ENCODE measurements at places on chromosomes 6 and 20.

- no peak for DNase-seq
These were observed 96.2 kb downstream of the VIP start for GRCh38 chr6:152846825-152847224.

- no peak for DNase-seq
These were observed 1.1 kb upstream of the SMOC2 start for GRCh38 chr6:168439794-168440450.

- no peak for DNase-seq
These were observed 21.8 kb downstream of the HLA-E start for GRCh38 chr6:30511169-30511546.

DNA sequence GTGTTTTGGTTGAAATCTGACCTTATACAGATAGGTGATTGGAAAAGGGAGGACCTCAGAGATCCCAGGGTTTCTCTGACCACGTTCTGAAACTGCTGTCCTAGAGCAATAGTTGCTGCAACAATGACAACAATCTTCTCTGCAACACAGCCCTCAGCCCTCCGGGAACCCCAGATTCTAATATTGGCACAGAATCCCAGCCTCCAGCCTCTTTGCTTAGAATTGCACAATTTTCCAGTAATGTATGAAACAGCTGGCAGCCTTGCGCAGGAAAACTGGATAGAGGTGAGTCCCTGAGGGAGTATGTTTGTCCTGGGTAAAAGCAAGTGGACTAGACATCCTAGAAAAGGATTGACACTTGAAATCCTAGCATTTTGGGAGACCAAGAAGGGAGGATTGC is 30.4 kb upstream of the PNRC1 start:
- DNase-seq = peak; percentile 75

DNA sequence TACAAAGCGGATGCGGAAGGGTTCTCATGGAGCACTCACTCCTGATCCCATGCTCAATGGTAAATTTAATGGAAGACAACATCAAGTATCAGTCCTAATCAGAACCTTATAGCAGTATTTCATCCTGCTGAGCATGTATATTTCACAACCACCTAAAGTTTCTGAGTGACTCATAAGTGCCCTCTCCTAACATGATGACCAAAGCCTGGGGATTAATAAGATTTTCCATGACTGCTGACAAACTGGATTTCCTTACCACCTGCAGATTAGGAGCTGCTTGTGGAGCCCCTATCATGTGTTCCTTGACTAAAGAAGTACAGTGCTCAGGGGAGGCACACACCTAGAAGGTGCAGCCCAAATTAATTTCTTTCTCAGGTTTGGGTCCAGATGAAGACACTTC is 112.8 kb downstream of the INSM1 start:
- DNase-seq = peak; percentile 81

GRCh38 chr6:42403831-42404230 is 47.9 kb downstream of the TRERF1 start:
- DNase-seq = no peak

GRCh38 chr20:45878076-45878761 is 2.8 kb upstream of the ZSWIM1 start:
- DNase-seq = no peak

- no peak for DNase-seq
These were observed 4.5 kb downstream of the RIPK1 start for GRCh38 chr6:3072798-3073197.

DNA sequence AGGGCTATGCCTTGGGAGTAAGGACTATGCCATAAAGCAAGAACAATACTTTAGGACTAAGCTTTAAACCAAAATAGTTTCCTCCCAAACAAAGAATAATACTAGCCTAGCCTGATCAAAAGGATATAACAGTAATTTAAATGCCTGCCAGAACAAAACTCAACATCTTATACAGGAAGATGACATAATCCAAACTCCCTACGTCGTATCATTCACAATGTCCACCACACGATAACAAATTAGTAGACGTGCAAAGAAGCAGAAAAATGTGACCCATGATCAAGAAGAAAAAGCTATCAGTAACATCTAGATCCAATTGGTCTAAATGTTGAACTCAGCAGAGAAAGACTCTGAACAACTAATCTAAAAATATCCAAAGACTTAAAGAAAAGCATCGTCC is 65.8 kb downstream of the RSPH3 start:
- no peak for DNase-seq

- no peak for DNase-seq
These were observed 74.8 kb downstream of the GCNT2 start for GRCh38 chr6:10595731-10596664.

GRCh38 chr6:134740473-134741199 is 209.3 kb downstream of the ALDH8A1 start:
- DNase-seq = peak; percentile 35

- DNase-seq = no peak
These were observed 37.4 kb upstream of the KCNB1 start for GRCh38 chr20:49519777-49520359.

DNA sequence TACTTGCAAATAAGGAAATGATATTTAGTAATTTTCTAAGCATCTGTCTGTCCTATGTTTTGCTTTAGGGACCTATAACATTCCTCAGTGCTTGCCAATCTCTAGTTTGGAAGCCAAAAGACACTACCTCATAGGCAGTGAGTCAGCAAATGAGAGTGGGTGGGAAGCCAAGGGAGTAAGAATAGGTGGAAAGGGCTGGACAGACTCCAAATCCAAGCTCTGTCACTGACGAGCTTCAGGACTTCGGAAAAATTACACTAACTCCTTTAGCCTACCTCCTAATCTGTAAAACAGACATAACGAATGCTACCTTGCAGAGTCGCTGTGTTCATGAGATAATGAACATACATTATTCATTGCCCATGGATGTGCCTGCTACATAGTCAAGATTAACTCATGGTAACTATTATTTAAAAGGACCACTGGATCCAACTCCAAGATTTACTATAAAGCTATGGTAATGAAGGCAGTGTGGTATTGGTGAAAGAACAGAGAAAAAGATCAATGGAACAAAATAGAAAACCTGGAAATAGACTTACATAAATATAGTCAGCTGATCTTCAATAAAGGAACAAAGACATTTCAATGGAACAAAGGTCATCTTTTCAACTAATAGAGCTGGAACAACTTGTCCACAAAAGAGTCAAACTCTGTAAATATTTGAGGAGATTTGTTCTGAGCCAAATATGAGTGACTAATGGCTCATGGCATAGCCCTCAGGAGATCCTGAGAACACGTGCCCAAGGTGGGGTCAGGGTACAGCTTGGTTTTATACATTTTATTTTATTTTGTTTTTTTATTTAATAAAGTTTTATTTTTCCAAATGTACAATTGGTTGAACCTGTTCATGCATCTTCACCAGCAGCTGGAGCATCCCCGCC is 64.1 kb downstream of the FAM50B start:
- peak; percentile 96 for DNase-seq

- DNase-seq = no peak
These were observed 11.6 kb upstream of the MOXD1 start for GRCh38 chr6:132412656-132413498.

DNA sequence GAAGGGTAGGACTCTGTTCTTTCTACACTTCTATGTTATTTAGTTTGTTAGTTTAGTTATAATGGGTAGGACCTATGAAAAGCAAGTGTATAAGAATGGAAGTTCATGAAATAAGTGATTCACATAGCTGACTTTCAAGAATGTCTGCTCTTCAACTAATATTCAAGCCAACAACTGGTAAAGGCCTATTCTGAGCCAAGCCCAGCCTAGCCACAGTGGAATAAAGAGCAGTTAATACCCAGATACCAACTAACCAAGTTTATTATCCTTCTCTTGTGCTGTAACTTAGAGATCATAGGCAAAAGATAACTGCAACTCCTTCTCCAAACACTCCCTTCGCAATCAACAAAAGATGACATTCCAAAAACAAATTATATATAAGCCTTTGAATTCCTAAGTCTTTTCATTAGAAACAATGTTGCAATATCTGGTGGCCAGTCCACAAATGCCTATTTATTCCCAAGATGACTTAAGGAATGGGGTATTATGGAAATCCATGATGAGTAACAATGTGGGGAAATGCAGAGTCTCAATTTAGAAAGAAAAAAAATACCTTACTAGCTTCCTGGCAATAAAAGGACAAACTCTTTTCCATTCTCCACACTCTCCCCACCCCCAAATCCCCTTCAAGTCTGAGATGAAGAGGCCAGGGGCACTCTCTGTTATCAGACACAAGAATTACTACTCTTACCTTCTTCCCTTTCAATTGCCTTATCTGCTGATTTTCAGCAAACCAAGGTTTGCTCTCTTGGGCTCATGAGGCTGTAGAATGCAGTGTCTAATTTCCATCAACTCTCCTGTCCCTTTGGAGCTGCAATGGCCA is 27.4 kb downstream of the BTBD9 start:
- DNase-seq = peak; percentile 4

GRCh38 chr20:7305976-7306375 is 538.5 kb downstream of the BMP2 start:
- DNase-seq = no peak

- no peak for DNase-seq
These were observed 11.5 kb downstream of the LPIN3 start for GRCh38 chr20:41352106-41352505.

DNA sequence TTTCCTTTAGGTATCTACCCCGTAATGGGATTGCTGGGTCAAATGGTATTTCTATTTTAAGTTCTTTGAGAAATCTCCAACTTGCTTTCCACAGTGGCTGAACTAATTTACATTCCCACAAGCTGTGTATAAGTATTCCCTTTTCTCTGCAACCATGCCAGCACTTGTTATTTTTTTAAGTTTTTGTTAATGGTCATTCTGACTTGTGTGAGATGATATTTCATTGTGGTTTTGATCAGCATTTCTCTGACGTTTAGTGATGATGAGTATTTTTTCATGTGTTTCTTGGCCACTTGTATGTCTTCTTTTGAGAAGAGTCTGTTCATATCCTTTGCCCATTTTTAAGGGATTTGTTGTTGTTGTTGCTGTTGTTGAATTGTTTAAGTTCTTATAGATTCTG is 871.1 kb downstream of the KIF16B start:
- no peak for DNase-seq

- DNase-seq = no peak
These were observed 75.9 kb downstream of the EPHA7 start for GRCh38 chr6:93343476-93343875.

GRCh38 chr20:23144856-23145255 is 58.7 kb upstream of the CD93 start:
- no peak for DNase-seq

DNA sequence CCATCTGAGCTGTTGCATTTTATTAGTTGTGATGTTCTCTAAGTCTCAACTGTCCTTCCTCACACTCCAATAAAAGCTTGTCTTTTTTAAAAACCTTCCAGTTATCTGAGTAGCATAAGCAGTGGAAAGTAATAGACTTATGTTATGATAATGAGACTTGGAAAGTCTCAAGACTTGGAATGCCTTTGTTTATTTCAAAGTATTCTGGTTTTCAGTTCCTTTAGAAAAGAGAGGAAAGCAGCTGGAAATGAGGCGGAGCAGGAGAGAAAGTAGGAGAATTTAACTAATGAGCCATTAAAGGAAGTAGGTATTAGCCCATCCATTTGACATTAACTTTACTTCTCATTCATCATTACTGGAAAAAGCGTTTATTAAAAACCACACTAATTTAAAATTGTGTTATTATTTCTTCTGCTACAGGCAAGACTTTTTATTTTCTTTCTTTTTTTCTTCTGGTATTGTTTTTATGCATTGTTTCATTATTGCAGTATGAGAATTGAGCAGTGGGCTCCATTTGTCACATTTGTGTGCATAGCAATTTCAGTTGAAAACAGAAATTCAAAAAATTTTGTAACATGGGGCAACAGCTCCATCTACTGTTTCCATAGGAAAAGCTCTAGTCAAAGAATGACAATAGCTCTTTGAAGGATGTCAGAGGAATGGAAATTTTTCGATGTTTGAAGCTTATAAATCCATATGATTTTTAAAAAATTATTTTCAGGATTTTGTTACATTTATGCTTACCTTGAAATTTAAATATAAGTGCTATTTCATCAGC is 194.8 kb downstream of the COL9A1 start:
- DNase-seq = peak; percentile 18

DNA sequence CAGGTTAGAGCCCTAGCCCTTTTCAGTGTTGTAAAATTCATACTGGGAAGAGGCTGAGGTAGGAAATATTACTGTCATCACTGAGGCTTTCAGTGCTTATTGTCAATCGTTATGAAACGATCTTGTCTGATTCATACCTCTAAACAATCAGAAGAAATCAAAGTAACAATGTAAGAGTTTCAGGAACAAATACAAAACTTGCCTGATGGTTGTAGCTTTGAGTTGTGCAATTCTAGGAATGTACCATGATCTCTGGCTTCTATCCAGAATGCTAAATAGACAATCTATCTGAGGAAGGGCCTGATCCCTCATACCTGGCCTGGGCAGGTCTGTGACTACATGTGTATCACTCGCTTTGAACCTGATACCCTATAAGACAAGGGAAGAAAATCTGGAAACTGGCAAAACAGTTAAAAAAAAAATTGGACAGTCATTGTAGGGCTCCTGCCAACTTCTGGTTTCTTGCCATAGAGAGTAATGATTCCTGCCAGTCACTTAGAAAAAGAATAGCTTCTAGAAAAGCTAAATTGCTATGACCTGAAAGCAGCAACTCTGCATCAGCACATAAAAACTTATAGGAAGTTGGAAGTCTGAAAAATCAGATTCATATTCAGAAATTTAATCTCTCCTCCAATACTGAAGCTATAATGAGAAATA is 234.7 kb downstream of the BTBD9 start:
- no peak for DNase-seq

- DNase-seq = no peak
These were observed 452 bp upstream of the GATA5 start for GRCh38 chr20:62476056-62476838.
